ENCODE measurements at places on chromosomes 12 and 14.
A peak's percentile ranks its signal among the peaks of the same experiment; 100 is the strongest.

DNA sequence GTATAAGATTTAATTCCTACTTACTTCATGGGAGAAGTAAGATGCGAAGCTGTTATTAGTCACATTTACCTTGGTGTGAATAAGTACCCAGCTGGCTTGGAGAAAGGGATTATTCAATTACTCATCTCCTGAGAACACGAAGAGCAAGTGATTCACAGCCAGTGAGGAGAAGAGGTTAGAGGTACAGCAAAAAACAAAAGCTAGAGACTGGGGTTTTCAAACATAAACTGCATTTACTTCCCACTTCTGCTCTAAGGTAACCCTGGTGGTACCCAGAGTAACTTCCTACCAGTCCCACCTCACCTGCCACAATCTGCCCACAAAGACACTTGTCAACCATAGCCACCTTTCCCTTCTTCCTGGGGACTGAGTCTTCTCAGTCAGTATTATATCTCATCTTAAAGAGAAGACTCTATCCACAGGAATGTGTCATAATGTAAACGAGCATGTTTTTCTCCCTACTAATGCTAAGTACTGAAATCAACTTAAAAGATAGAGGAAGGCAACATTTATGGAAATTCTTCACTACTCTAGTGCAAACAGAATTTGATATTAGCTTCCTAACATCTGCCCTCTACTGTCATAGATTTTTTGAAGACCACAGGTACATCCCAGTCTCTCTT, 6.0 kb upstream of the IL22 start:
- no peak for DNase-seq

- DNase-seq, result no peak
Measured at GRCh38 chr14:51167587-51168214, 72.3 kb upstream of the TMX1 start.

GRCh38 chr12:20798554-20798953, 12.0 kb upstream of the SLCO1B3 start:
- DNase-seq, result no peak

- no peak for DNase-seq
Measured at GRCh38 chr14:65495196-65495595, 82.7 kb downstream of the FUT8 start.

DNA sequence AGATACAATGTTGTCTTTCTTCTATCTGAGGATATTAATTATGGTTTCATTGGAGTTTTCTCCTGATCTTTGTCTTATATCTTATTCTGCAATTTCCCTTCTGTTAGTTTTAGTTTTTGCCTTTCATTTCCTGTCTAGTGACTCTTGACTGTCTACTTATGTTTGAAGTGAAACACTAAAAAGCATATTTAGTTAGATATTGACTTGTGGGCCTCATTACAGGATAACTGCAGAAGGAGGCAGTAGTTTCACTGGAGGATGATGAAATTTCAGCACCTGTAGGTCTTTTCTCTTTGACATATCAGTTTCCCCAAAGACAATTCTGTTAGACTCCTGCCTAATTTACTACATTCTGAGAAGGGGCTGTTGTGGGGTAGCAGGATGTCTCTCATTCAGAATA, 97.5 kb upstream of the NEDD1 start:
- no peak for DNase-seq

DNA sequence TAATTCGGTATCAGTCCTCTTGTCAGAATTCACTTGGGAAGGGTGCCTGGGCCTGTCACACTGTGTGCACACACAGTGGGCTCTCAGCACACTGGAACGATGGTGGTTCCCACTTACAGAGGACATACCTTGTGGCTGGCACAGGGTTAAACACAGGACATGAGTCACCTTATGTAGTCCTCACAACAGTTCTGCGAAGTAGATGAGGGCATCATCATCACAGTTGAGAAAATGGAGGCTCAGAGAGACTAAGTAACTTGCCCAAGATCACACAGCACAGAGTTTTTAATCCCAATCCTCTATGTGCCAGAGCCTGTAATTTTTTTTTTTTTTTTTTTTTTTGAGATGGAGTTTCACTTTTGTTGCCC, 90.7 kb downstream of the NINJ2 start:
- no peak for DNase-seq

- DNase-seq, result no peak
Measured at GRCh38 chr12:22406627-22407026, 72.1 kb upstream of the ST8SIA1 start.

DNA sequence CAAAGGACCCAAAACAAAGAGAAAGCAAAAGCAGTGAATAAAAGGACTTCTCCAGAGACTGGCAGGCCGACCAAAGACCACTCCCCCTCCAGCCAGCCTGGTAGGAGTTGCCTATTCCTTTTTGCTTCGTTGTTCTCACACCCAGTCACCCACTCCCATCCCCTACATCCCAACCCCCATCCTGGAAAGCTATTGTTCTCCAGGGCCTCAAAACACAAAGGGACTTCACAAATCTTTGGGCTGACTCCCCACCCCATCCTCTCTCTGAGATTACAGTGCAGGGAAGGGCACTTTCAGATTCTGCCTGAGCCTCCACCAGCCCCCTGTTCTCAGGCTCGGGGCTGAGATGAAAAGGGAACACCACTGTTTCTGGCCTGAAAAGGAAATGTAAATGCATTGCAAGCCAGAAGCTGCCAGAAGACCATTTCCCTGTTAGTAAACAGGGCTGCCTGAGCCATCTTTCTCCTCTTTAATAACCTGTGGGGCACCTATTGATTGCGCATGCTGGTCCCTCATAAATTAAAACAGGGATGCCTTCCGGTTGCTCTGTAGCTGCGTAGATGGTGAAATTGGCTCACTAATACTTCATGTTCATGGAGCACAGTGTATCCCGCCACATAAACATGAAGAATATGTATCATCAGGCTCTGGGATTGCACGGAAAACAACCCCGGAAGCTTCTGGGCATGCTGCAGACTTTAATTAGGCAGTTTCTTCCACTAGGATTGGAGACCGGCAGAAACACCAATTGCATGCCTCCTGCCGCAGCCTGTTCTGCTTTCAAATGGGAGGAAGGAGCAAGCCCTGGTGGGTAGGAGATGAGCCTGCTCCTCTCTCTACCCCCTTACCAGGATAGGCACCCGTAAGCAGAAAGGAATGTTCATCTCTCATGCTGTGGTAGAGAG, 130.3 kb upstream of the FUT8 start:
- no peak for DNase-seq

DNA sequence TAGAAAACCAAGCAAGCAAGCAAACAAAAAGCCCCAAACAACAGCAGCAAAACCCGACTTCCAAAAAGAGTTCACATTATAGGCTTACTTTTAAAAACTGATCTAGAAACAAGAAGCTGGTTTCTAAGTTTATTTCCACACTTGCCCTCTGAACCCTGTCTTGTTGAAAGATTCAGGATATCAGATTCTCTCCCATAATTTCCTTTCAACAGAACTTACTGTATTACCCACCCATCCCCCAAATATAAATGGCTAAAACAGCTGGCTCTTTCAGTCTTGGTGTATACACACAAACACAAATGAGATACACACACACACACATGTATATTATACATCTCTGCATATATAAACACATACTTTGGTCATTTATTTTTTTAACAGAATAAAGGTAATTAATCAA, 460.9 kb downstream of the ZFP36L1 start:
- no peak for DNase-seq

- no peak for DNase-seq
Measured at GRCh38 chr12:12716151-12716792, 896 bp upstream of the CDKN1B start.

GRCh38 chr12:16962889-16963288, 356.9 kb upstream of the LMO3 start:
- DNase-seq, result no peak

- DNase-seq, result no peak
Measured at GRCh38 chr14:23577710-23578392, 739 bp downstream of the JPH4 start.

DNA sequence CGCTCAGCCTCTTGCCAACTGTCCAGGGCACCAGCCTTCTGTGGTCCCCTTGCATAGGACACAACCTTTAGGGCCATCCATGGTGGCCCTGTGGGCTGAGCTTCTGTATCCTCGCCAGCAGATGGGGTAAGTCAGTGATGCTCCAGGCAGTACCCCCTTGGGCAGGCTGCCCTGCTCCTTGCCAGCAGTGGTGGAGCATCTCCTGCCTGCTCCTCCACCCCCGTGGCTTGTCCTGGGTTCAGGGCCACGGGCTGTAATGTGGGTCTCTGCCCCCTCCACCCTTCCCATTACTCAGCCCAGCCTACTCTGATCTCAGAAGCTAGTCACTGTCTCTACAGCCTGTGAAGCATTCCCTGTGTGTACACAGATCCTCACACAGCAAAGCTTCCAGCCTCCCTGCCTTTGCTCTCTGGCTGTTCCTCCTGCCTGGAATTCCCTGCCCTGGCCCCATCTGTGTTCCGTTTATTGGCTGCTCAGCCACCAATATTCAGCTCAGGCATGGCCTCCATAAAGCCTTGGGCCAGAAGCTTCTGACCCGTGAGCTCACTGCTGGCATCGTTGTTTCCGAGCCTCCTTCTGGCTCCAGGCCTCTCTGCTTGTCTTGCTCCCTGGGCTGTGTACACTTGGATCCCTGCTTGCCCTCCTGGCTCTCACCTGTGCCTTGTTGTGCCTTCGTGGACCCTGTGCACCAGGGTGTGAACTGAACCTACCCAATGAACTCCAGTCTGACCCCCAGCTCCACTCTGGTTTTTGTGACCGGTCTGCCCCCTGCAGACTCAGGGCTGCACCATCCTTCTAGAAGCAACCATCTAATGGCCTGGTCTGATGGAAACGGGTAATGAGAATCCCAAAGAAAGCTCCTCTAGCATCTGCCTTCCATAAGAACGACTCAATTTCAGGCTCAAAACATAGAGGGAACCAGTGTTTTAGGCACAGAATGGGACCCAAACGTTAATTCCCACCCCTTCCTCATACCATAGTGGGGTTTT, 177.0 kb upstream of the PRMT8 start:
- no peak for DNase-seq

- DNase-seq, result no peak
Measured at GRCh38 chr12:110266980-110267620, 13.9 kb upstream of the ATP2A2 start.

- DNase-seq, result no peak
Measured at GRCh38 chr14:68234101-68234905, 414.7 kb downstream of the RAD51B start.

DNA sequence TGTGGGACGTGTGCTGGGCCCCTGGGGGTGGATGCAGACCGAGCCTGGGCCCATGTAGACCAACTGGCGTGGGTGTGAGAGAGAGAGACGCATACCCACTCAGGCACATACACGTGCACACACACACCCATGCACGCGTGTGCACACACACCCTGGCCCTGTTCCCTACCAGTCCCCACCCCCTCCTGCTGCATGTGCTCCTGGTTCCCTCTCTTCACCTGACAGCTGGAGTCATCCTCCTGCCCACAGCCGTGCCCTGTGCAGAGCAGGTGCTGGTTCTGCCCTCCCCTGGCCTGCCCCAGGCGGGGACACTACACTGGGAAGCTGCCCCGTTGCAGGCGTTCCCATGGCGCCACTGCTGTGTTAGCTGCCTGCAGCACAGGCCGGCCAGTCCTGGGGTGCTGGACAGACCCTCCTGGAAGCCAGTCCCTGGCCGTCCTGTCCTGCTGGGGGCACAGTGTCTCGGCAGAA, 18.5 kb downstream of the PACS2 start:
- DNase-seq, result no peak

- DNase-seq, result no peak
Measured at GRCh38 chr14:104436047-104436591, 143.4 kb upstream of the C14orf180 start.

GRCh38 chr14:57402173-57402852, 11.9 kb downstream of the NAA30 start:
- no peak for DNase-seq

- no peak for DNase-seq
Measured at GRCh38 chr12:101733166-101733565, 6.1 kb downstream of the SYCP3 start.

DNA sequence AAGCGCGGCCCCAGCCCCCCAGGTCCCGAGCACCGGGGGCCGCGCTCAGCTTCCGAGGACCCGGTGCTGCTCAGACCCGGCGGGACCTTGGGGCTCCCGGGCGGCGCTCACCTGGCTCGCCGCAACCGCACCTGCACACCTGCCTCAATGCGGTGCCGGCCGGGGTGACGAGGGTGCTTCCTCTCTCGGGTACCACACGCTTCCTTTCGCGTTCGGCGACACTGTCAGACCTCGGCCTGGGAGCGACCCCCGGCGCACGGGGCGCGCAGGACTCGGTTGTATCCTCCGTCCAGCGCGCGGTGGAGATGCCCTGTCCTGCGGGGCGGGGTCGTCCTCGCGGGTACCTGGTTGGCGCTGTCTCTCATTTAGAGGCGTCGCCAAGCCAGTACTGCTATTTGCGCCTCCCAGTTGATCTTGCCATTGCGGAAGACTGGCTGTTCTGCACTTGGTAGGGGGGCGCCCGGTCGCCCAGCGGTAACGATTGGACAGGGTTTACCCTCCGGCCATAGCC, 718 bp downstream of the PACS2 start:
- no peak for DNase-seq

DNA sequence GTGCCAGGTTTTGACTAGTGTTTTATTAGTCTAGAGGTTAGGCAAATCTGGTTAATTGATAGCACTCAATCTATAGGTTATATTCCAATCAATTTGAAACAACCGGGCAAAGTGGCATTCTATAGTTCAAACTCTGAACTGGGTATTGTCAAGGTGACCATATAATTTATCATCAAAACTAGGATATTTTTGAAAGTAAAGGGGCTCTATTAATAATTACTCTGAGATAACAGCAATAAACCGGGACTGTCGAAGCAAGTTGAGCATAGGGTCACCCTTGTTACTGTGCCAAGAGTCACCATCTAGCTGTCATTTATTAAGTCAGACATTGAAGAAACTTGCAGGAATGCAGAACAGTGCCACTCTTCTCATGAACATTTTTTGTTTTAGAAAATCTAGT, 321.2 kb downstream of the RAD51B start:
- DNase-seq, result no peak

- DNase-seq, result peak; percentile 31
Measured at GRCh38 chr12:115375186-115375991, 691.4 kb upstream of the TBX3 start.

Measured in GM12892 (cell line).